ENCODE measurements at places on chromosomes 7 and 10.

DNA sequence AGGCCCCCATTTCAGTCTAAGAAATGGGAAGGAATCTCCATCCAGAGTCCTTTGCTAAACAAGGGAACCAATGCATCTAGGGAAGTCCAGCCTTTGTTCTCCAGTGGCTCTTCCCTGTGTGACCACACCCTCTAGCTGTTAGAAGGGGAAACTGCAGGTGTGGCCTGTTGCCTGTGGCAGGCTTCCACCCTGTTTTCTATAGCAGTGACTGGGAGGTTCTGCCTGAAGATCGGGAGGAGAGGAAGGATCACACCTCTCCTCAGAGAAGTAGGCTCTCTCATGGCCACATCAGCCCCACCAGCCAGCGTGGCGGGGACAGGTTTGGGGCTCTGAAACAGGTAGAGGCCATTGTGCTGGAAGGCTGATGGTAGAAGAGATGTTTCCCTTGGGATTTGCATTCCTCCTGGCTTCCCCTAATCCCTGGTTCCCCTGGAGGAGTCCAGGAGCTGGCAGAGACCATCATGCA is 47.7 kb upstream of the TRIM8 start:
- no peak for DNase-seq

DNA sequence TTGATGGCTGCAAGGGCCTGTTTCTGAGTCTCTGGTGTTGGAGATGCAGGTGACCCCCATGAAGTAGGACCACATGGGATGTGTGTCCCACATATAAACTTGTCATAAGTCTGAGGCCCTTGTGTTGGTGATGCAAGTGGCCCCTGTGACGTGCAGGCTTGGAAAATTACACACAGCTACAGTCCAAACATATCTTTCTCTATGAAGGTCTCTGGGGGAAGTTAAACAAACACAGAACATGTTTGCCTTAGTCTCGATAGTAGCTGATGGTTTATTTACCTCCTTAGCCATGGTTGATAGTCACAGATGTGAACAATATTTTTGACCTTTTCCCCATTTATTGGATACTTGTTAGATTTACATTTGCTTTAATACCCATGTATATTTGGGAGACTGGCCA is 64.7 kb downstream of the ADCY1 start:
- DNase-seq, result no peak

- no peak for DNase-seq
Measured at GRCh38 chr7:41336455-41336952, 366.4 kb downstream of the INHBA start.

- peak; percentile 15 for DNase-seq
Measured at GRCh38 chr7:69757981-69758430, 159.7 kb downstream of the AUTS2 start.

- no peak for DNase-seq
Measured at GRCh38 chr7:157987906-157988305, 599.7 kb downstream of the PTPRN2 start.

GRCh38 chr10:23779301-23779700 is 340.4 kb downstream of the OTUD1 start:
- DNase-seq, result no peak

- peak; percentile 48 for DNase-seq
Measured at GRCh38 chr10:5466451-5467206, 32.7 kb downstream of the CALML5 start.

- no peak for DNase-seq
Measured at GRCh38 chr10:114648368-114648767, 9.7 kb downstream of the ABLIM1 start.

GRCh38 chr10:73117976-73118743 is 7.9 kb downstream of the NUDT13 start:
- DNase-seq, result no peak

DNA sequence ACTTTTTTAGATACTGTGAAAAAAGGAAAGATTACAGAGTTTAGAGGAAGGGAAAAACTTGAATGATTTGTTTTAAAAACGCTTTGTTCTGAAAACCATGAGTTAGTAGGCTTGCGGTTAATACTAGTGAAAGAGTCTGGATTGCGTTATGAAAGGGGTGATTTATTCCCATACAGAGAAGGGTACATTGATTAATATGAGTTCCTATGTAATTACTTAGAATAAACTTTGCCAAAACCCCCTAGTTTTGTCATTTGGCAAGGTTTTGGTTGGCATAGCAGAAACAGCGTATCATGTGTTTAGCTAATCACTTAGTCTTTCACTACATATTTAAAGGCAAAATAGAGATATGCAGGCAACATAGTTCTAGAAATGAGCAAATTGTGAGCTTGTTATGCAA is 91.2 kb upstream of the POT1 start:
- DNase-seq, result no peak

DNA sequence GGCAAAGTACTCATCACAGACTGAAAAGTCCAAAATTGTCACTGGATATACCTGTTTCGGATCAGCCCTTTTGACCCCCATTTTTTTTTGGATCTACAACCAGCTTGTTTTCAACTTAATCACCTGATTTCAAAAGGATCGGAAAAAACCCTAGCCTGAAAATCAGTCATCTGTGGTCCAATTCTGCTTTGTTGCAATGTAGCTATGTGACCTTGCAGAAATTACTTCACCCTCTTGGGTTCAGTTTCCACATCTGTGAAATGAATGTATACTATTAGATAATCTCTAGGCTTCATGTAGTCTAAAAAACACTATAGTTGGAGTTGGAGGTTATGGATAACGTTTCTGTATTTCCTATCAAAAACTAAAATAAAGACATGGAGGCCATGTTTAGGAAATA is 37.1 kb downstream of the STEAP4 start:
- DNase-seq, result no peak

DNA sequence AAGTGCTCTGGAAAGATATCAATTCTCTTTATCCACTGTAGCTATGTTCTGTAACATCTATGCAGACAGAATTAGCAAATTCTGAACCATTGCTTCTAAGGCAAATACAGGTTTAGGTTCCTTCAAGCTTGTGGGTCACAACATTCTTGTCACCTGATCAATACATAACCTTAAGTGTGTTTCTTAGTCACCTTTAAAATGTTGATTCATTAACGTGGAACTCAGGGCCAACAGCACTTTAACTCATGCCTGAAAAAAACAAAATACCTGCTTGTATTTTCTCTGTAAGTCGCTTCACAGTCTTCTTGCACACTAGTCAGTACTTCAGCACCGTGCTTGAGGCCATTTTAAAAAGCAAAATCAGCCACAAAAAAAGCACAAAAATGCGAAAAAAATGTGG is 35.2 kb upstream of the TRIL start:
- no peak for DNase-seq

DNA sequence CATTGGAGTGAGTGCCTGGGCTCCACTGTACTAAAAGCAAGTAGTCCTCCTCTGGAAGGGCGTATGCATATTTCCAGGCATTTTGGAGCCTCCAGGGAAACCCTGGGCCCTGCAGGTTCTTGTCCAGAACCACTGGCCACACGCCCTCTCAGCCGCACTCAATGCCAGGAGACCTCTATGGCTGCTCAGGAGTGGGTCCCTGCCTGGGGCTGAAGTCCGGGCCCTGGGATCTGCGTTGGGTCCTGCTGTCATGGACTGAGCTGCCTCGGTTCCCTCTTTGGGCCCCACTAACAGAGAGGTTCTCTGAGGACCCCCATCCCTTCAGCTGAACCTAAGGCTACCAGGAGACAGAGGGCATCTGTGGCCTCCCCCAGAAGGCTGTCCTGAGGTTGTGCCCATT is 58.3 kb downstream of the GRK5 start:
- no peak for DNase-seq

GRCh38 chr7:142391191-142391992 is 133.5 kb upstream of the PRSS58 start:
- no peak for DNase-seq

DNA sequence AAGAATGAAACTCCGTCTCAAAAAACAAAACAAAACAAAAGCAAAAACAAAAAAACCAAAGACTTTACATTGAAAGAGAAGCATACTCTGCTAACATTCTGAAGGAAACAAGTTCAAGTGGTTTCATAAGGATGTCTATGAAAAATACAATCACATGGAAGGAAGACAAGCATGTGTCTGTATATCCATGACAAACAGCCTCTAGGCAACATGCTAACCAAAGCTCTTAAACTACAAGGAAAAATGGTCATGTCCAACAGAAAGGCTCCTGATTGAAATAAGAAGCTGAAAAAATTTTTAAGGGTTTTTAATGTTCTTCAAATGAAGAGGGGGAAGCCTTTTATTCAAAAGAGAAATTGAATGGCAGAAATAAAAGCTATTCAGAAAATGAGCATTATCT is 64.9 kb downstream of the UBE2H start:
- DNase-seq, result no peak

DNA sequence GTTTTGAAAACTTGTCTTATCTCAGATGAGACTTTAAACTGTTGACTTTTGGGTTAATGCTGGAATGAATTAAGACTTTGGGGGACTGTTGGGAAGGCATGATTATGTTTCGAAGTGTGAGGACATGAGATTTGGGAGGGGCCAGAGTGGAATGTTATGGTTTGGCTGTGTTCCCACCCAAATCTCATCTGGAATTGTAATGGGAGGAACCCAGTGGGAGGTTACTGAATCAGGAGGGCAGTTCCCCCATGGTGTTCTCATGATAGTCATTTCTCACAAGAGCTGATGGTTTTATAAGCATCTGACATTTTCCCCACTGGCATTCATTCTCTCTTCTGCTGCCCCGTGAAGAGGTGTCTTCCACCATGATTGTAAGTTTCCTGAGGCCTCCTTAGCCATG is 13.8 kb upstream of the POT1 start:
- DNase-seq, result no peak

DNA sequence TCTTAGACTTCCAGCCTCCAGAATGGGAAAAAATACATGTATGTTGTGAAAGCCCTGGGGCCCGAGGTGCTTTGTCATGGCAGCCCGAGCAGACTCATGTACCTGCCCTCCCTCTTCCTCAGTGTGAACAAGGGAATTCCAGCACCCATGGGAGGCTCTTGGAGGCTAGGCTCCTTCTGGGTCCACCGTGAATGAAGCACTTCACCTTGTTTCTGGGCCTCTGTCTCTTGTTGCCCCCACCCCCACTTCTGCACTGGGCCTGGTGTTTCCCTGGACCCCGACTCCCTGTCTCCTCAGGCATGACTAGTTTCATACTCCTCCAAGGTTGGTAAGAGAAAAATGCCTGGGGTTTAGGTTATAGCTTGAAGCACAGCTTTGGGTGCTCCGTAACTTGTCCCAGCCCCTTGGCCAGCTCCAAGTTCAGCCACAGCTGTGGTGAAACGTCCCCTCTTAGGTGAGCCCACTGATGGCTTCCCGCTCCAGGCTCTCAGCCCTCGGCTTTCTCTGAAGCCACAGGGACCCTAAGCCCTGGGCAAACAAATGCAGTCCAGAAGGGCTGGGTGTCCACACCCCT is 30.2 kb upstream of the ARHGAP22 start:
- no peak for DNase-seq

GRCh38 chr7:25897261-25897782 is 254.7 kb upstream of the NFE2L3 start:
- DNase-seq, result no peak

DNA sequence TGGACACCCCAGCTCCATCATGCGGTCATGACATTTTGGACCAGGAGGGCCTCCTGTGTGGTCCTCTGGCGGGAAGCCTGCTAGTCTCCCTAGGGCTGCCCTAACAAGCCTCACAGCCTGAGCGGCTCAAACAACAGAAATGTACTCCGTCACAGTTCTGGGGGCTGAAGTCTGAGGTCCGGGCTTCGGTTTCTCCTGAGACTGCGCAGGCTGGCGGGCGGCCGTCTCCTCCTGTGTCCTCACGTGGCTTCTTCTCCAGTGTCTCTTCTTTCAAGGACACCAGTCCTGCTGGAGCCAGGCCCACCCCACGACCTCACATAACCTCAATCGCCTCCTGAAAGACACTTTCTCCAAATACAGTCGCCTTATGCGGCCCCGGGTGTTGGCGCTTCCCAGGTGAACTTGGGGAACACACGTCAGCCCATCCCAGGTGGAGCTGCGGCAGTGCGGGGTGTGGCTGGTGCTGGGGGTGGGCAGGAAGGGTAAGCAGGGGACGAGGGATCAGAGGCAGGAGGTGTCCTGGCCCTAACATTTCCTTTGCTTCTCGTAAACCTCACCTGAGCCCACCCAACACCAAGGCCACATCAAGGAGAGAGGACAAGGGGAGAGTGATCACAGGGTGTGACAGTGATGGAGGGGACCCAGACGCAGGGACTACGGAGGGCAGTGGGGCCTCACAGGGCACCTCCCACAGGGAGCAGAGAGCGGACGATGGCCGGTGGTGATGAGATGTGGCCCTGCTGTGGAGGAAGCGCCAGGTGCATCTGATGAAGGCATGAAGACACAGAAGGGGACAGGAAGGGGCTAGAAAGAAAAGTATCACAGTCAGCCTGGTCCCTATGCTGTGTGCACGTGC is 580.6 kb downstream of the PTPRN2 start:
- DNase-seq, result no peak

DNA sequence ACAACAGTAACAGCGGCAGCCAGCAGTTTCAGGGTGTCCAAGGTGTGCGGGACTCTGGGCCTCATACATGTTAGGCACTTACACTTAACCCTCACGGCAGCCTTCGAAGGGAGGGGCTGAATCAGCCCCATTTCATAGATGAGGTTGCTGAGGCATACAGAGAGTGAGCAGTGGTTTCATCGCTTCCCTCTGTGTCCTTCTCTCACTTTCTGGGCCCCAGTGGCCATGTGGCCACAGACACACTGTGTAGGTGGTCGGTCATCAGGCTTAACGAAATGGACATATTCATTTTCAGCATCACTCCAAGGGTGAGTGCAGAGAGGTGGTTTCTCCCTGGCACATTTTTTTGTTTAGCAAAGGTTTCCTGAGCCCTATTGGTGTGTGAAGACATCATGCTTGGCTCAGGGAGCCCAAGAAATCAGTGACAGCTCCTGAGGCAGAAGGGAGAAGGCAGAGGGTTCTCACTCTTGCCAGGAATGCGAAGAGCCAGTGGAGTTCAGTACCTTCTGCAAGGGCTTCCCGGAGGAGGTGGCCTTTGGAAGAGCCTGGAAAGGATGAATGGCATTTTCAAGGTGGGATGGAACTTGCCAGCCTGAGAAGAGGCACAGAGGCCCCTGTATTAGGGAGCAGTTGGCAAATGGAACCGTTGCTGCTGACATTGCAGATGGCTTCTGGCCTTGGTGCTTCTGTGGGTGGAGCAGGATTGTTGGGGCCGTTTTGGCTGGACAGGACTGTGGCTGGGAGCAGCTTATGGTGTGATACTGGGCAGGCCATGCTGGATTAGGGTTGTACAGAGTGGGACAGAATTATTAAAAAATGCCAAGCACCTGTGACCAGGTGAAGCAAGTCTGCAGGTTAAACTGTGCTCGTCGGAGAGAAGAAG is 61.7 kb upstream of the PPIF start:
- no peak for DNase-seq

- DNase-seq, result no peak
Measured at GRCh38 chr7:1787241-1787640, 117.2 kb downstream of the ELFN1 start.

DNA sequence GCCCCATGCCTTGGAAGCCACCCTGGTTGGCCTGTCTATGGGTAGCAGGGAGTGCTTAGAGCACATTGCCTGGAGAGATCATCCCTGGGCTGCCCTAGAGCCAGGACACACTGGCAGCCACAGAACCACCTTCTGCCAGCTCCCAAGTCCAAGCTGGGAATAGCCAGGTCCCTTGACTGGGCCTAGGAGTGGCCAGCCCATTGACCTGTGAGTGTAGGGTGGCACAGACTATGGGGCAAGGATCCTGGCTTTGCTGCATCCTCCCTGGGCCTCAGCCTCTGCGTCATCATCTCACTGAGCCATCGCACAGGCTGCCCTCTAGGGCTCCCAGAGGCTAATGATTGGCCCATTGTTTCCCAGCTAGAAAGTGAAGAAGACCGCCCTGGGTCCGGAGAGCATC is 7.0 kb downstream of the AQP1 start:
- DNase-seq, result no peak

Measured in NCI-H2171 (cell line).